ENCODE measurements at places on chromosomes 2 and 18.

DNA sequence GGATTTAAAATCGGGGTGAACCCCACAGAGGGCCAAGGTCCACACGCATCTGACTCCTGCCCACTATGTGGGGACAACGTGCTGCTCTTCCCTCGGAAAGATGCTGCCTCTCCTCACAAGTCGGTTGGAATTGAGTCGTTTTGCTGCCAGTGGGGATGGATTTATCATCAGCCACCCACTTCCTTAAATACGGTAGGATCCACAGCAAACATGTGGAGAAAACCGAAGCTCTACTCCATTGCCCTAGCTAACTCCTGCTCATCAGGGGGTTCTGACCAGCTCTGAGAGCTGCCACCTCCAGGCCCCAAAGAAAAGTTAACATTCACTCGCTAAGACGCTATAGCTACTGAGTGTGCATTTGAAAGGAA, 80.9 kb downstream of the CHRNA1 start:
- DNase-seq = no peak

DNA sequence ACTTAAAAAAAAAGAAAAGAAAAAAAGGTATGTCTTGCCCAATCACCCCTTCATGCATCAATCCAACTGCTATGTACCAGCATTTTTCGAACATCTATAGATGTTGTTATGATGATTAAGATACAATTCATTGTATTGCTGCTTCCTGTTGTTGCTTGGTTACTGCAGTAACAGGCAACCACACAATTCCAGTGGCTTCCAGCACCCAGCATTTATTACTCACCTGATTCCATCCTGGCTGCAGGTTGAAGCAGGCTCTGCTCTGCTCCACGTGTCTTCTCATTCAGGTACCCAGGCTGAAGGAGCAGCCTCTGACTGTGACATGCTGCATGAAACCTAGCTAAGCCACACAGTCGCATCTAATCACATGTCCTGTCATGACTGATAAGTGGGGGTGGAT, 196.9 kb downstream of the INO80D start:
- no peak for DNase-seq

- DNase-seq = no peak
Measured at GRCh38 chr2:37026050-37026449, 58.1 kb downstream of the HEATR5B start.

GRCh38 chr2:221458578-221458977, 113.5 kb downstream of the EPHA4 start:
- no peak for DNase-seq

- no peak for DNase-seq
Measured at GRCh38 chr2:150465703-150466569, 21.5 kb downstream of the RND3 start.

DNA sequence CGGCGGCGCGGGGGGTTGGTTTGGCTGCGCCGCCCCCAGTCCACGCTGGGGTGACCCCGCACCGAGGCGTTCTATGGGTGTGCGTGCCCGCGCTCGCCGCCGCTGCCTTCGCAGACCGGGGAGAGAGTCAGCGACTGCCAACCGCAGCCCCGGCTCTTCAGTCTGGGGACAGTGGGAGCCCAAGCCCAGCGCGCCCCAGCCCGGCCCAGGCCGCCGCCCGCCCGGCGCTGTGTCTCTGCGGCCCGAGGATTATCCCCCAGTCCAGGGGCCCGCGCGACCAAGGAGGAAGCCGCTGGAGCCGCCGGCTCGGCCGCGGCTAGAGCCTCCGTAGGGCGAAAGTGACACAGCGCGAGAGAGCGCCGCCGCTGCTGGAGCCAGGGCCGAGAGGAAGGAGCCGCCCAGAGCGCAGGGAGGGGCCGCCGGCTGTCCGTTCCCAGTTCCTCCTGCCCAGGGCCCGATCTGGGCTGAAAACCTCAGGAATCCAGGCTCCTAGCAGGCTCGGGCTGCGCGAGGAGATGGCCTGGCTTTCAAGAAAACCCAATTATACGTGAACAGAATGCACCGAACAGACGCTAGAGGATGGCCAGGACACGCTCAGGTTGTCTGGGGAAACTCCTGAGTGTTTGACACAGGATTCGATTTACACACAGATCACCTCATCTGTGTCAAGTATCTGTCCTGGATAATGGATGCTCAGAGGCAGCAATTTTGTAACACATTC, 2.4 kb downstream of the CTIF start:
- peak; percentile 70 for DNase-seq

DNA sequence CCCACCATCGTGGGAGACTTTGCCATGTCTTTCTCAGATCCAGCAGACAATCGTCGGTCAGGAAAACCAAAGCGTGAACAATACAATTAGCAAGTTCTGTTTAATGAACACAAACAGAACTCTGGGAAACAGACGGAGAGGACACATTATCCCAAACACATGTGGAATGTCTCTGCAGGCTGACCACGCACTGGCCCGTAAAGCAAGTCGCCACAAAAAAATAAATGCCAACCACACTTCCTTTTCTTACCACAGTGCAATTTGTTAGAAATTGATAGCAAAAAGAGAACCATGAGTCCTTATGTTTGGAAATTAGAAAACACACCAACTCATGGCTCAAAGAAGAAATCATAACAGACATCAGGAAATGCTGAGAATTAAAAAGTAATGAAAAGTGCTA, 210.9 kb downstream of the TWIST2 start:
- DNase-seq = no peak

DNA sequence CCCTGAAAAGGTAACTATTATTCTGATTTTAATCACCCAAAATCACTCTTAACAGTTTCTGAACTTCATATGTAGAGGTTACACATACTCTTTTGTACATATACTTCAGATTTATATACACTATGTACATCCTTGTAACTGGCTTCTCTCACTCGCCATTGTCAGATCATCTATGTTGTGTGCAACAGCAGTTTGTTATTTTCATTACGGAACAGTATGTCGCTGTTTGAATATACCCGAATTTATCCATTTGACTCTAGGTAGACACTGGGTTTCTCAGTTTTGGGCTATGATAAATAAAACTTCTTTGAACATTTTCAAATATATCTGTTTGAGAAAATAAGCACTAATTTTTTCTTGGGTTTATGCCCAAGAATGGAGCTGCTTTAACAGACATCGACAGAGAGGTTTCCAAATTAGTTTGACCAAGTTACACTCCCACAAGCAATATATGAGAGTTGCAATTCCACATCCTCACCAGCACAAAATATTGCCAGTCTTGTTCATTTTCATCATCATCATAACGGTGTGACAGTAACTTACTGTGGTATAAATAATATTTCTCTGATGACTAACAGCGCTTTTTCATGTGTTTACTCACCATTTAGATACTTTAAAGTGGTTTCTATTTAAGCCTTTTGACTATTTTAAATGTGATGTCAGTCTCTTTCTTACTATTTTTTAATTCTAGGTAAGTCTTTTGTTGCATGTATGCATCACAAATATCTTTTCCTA, 80.9 kb downstream of the SMC6 start:
- no peak for DNase-seq

Data from BE2C (cell line).